Right lobe of liver (tissue), 6 donors: ENCODE measurements at places on chromosomes 11 and 22. TPM values are rescaled to one million over a fixed set of nuclear protein-coding genes. Genes with fewer than 3 reads are reported as not detected.
A peak's percentile ranks its signal among the peaks of the same experiment; 100 is the strongest.

Gene C11orf86
- not detected for total RNA-seq

GRCh38 chr11:28049338-28050216, 58.4 kb downstream of the KIF18A start:
- no peaks in the 10 kb centered on the region for H3K36me3 ChIP-seq
- H3K27me3 ChIP-seq = no peaks in the 10 kb centered on the region

GRCh38 chr22:20130319-20130718, 1.3 kb upstream of the ZDHHC8 start:
- no peak overlapping the region for H3K4me3 ChIP-seq
- peaks cover 3% of the 10 kb centered on the region for H3K4me1 ChIP-seq
- H3K27me3 ChIP-seq = no peaks in the 10 kb centered on the region
- no peaks in the 10 kb centered on the region for H3K36me3 ChIP-seq
- no peak overlapping the region for H3K27ac ChIP-seq

- no peak for DNase-seq
- H3K27me3 ChIP-seq = no peaks in the 10 kb centered on the region
- H3K4me1 ChIP-seq = peaks cover 4% of the 10 kb centered on the region
- no peak overlapping the region for H3K4me3 ChIP-seq
- no peaks in the 10 kb centered on the region for H3K36me3 ChIP-seq
- no peak overlapping the region for H3K27ac ChIP-seq
Observed at GRCh38 chr11:75514596-75514995, 11.1 kb downstream of the GDPD5 start.

- H3K4me3 ChIP-seq = peak overlapping the region; percentile 56
- peak overlapping the region; percentile 63 for H3K27ac ChIP-seq
- no peaks in the 10 kb centered on the region for H3K4me1 ChIP-seq
- no peaks in the 10 kb centered on the region for H3K36me3 ChIP-seq
Observed at GRCh38 chr11:63889344-63889743, 27.6 kb downstream of the RCOR2 start.

- H3K27me3 ChIP-seq = no peaks in the 10 kb centered on the region
- DNase-seq = no peak
- H3K4me3 ChIP-seq = no peak overlapping the region
Observed at GRCh38 chr11:114040706-114041211, 18.8 kb upstream of the ZBTB16 start.

- H3K4me3 ChIP-seq = no peak overlapping the region
- no peaks in the 10 kb centered on the region for H3K27me3 ChIP-seq
- DNase-seq = no peak
- no peaks in the 10 kb centered on the region for H3K36me3 ChIP-seq
Observed at GRCh38 chr11:108984523-108984922, 319.7 kb downstream of the DDX10 start.

DNA sequence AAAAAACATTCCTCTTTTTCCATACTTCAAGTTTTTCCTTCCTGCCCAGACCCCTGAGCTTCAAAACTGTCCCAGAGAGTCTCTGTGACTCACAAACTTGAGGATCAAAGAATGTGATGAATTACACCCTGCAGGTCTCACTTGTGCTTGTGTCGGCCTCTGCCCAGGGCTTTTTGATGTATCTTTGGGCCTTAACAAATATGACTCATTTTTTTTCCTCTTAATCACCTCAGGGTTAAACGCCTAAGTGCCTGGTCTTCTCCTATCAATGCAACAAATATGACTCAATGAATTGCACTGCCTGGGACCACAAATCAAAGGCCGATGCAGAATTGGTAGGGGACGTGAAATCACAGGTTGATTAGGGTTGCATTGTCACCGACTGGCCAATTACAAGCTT, 267.7 kb downstream of the LARGE1 start:
- DNase-seq = no peak
- no peaks in the 10 kb centered on the region for H3K4me1 ChIP-seq
- no peak overlapping the region for H3K4me3 ChIP-seq
- H3K27me3 ChIP-seq = no peaks in the 10 kb centered on the region
- no peak overlapping the region for H3K27ac ChIP-seq
- no peaks in the 10 kb centered on the region for H3K36me3 ChIP-seq

Gene MRGPRX1
- not detected for total RNA-seq

- no peaks in the 10 kb centered on the region for H3K27me3 ChIP-seq
- H3K4me1 ChIP-seq = no peaks in the 10 kb centered on the region
- H3K4me3 ChIP-seq = no peak overlapping the region
- H3K36me3 ChIP-seq = no peaks in the 10 kb centered on the region
- no peak overlapping the region for H3K27ac ChIP-seq
Observed at GRCh38 chr11:17381156-17381555, 7.3 kb downstream of the KCNJ11 start.

Gene C22orf15
- not detected for total RNA-seq

Gene KCNE3
- 1.3 TPM for total RNA-seq

GRCh38 chr11:14614091-14614622, 29.4 kb upstream of the PDE3B start:
- H3K4me3 ChIP-seq = no peak overlapping the region
- no peak for DNase-seq
- H3K4me1 ChIP-seq = no peaks in the 10 kb centered on the region
- H3K36me3 ChIP-seq = no peaks in the 10 kb centered on the region
- no peaks in the 10 kb centered on the region for H3K27me3 ChIP-seq

- no peak overlapping the region for H3K27ac ChIP-seq
- H3K4me1 ChIP-seq = no peaks in the 10 kb centered on the region
- no peaks in the 10 kb centered on the region for H3K36me3 ChIP-seq
- DNase-seq = no peak
- no peak overlapping the region for H3K4me3 ChIP-seq
Observed at GRCh38 chr11:20762980-20763379, 93.6 kb downstream of the NELL1 start.

DNA sequence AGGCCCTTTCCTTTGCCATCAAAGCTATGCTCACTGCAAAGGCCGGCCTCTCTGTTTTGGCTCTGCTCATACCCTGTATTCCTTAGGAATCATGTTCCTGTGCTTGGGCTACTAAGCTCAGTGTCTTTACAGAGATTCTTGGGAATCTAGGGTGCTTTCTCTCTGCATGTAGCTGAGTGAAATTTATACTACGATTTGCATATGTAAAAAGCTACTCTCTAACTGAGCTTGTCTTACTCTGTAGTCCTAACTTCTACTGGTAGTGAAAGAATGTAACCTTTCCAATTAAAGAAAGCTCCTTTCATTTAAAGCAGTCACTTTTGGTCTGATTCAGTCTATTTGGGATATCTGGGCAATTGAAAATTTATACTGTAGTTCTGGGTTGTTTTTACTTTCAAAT, 32.2 kb downstream of the DNHD1 start:
- H3K27ac ChIP-seq = no peak overlapping the region
- no peak for DNase-seq
- peaks cover 5% of the 10 kb centered on the region for H3K36me3 ChIP-seq
- H3K4me3 ChIP-seq = no peak overlapping the region

- H3K4me3 ChIP-seq = no peak overlapping the region
- no peaks in the 10 kb centered on the region for H3K4me1 ChIP-seq
- H3K27me3 ChIP-seq = no peaks in the 10 kb centered on the region
- H3K27ac ChIP-seq = no peak overlapping the region
Observed at GRCh38 chr11:60315871-60316270, 11.2 kb upstream of the MS4A6E start.

GRCh38 chr11:73398132-73398526, 21.9 kb downstream of the RELT start:
- no peak for DNase-seq
- no peaks in the 10 kb centered on the region for H3K36me3 ChIP-seq
- no peak overlapping the region for H3K27ac ChIP-seq
- no peak overlapping the region for H3K4me3 ChIP-seq

Gene RASSF10
- 0.49 TPM for total RNA-seq

DNA sequence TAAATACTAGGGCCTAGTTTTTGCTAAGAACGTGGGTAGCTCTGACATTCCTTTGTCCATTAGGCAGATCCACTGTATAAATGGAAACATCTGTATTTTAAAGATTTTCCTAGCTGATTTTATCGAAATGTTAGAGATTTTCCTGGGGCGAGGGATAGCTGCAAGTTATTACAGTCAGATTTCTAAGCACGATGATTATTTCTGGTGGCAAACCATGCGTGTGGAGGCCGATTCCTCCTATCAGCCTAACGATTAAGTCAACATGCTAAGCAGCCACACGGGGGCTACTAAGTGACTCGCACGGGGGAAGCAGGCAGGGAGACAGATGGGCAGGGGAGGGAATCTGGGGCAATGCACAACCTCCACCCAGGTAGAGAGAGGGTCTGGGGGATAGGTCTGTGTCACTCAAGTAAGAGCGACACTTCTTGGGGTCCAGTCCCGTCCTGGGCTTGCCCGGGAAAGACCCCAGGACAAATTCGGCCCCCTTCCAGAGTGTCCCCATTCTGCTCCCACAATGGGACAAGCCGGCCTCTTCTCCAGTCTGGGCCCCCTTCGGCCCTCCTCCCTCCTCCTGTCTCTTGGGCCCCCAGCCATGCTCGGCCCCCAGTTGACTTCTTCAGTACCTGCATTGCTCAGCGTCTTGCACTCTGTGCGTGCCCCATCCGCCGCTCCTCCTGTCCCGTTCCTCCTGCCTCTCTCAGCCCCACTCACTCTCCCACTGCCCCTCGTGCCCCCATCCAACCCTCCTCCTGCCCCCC, 571 bp downstream of the C11orf24 start:
- DNase-seq = no peak
- peak overlapping the region; percentile 71 for H3K4me3 ChIP-seq
- H3K36me3 ChIP-seq = peaks cover 21% of the 10 kb centered on the region
- H3K4me1 ChIP-seq = no peaks in the 10 kb centered on the region
- no peaks in the 10 kb centered on the region for H3K27me3 ChIP-seq
- peak overlapping the region; percentile 90 for H3K27ac ChIP-seq

Gene VPREB1
- not detected for total RNA-seq

DNA sequence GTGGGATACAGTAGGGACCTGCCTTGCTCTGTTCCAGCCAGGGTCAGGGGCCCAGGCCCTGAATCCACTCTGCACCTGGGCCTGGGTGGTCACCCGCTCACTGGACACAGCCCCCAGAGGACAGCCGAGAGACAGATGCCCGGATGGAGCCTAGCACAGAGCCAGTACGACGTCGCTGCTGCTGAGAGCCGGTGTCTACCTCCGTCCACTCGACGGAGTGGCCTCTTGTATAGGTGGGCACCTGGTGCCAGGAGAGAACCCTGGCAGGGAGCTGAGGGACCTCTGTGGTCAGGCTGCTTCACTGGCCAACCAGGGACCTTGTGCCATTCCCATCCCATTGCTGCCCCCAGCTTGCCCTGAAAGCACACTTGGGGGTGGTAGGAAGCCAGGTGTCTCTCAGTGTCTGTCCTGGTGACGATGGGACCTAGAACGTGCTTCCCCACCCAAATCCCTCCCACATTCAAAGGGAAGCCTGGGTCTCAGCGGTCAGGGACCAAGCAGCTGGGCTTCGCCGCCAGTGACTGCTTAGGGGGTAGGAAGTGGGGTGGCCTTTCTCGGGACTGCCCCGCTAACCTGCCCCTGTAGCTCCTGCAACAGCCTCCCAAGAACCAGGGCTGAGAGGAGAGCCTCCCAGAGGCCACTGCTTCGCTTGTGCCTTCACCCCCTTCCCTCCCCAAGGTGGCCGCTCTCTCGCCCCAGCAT, 10.3 kb upstream of the CERK start:
- no peaks in the 10 kb centered on the region for H3K36me3 ChIP-seq
- H3K27me3 ChIP-seq = no peaks in the 10 kb centered on the region
- peaks cover 40% of the 10 kb centered on the region for H3K4me1 ChIP-seq
- no peak overlapping the region for H3K27ac ChIP-seq
- peak; percentile 22 for DNase-seq

- H3K4me3 ChIP-seq = no peak overlapping the region
- no peaks in the 10 kb centered on the region for H3K4me1 ChIP-seq
- no peak for DNase-seq
Observed at GRCh38 chr11:93591247-93591898, 48.2 kb upstream of the SMCO4 start.

GRCh38 chr11:116827461-116827860, 2.2 kb upstream of the APOC3 start:
- no peak for DNase-seq
- H3K27me3 ChIP-seq = no peaks in the 10 kb centered on the region
- no peak overlapping the region for H3K4me3 ChIP-seq
- H3K27ac ChIP-seq = peak overlapping the region; percentile 70
- no peaks in the 10 kb centered on the region for H3K4me1 ChIP-seq

GRCh38 chr11:128900468-128900867, 9.3 kb downstream of the KCNJ5 start:
- DNase-seq = peak; percentile 73
- H3K4me1 ChIP-seq = peaks cover 2% of the 10 kb centered on the region
- no peak overlapping the region for H3K27ac ChIP-seq
- no peaks in the 10 kb centered on the region for H3K36me3 ChIP-seq
- no peaks in the 10 kb centered on the region for H3K27me3 ChIP-seq

DNA sequence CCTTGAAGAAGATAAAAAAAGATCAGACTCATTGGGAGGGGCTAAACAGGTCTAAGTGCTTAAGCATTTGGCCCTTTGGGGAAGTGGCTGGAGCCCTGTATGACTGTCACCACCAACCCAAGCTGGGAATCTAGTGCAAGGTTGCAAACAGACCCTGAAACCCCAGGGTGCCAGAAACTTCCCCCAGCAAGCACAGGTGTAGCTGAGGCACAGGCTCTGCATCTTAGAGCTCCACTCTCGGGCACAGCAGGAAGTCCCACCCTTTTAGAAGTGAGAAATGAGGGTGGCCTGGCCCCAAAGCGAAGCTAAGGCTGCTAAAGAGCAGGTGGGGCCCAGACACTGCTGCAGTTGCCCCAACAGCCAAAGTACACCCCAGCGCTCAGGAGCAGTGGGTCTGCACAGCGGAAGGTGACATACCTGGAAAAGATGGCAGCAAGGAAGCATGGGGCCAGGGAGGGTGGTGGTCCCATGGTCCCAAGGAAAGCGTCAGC, 5.8 kb upstream of the KDM2A start:
- no peak overlapping the region for H3K4me3 ChIP-seq
- H3K27me3 ChIP-seq = no peaks in the 10 kb centered on the region
- H3K4me1 ChIP-seq = no peaks in the 10 kb centered on the region

DNA sequence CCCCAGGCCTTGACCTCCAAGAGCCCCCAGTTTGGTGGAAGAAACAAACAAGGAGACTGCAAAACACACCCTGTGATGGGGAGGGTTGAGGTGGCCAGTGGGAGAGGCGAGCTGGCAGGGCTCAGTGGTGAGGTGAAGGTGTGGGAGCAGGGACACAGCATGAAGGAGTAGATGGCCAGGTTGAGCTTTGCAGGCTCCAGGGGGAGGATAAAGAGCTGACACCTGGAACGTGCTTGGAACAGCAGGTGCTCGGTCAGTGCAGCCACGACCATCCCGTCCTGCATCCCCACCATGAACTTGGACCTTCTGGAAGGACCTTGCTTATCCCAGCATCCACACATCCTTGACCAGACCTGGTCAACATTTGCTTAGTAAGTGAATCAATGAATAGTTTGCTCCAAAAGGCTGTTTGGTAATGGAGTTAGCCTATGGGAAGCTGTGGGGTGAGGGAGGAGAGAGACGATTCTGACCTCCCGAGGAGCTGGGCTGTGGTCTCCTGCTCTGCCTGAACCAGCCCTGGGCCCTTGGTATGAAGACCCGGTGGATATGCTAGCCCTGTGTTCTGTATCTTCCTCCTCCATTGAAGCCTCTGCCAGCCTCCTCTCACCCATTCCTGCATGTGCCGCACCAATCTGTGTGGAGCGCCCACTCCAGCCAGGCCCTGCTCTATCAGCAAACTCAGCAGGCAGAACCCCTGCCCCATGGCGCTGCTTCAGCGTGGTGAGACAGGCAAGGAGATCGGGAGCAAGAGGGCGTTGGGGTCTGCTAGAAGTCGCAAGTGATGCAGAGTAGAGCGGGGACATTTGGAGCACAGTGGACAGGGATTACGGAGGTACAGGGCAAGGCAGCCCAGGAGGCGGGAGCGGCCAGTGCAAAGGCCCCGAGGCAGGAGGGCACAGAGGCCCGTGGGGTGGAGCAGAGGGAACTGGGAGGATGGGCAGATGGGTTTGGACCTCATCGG, 9.9 kb downstream of the LINC01488 start:
- DNase-seq = no peak
- no peaks in the 10 kb centered on the region for H3K4me1 ChIP-seq
- H3K27ac ChIP-seq = no peak overlapping the region
- H3K36me3 ChIP-seq = no peaks in the 10 kb centered on the region
